ENCODE measurements at places on chromosomes 1 and 21. TPM values are rescaled to one million over a fixed set of nuclear protein-coding genes. Genes with fewer than 3 reads are reported as not detected.
A peak's percentile ranks its signal among the peaks of the same experiment; 100 is the strongest.

TNNT2 gene
- 3.1 TPM for polyA plus RNA-seq

HSPA6 gene
- 0.05 TPM for polyA plus RNA-seq

DNA sequence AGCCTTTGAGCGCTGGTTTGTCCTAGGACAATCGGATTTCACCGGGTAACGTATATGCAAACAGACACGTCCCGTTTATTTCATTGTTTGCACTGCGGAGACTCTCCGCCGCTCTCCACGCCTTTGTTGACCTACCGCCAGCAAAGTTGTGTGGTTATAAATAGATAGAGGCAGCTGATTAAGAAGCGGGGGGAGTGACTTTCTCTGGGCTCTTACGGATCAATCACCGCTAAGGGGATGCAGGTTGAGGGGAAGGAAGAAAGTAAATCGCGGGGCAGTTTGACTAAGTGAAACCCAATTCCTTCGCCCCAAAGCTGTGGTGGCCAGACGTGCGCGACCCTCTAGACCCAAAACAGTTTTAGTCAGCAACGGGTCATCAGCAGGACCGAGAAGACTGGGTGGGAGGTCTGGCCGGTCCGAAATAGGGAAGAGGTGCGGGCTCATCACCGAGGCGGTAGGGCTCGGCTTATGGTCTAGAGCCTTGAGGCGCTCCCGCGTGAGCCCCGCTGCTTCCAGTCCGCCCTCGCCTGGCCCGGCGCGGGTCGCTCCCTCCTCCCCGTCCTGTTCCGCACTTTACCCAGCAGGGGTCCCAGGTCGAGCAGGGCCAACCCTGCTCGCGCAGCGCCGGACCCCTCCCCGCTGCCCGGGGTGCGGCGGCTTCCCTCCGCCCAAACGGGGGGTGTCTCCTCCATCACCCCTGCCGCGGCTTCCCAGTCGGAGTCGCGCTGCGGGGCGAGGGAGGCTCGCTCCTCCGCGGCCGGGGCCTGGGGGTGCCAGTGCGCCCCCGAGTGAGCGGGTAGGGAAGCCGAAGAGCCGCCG lies 120.8 kb upstream of the RRP15 start:
- peak; percentile 43 for DNase-seq

- DNase-seq, result peak; percentile 44
Observed at GRCh38 chr1:37323486-37324377, 150.6 kb upstream of the ZC3H12A start.

CAPN8 gene
- polyA plus RNA-seq, result 0.20 TPM

- DNase-seq, result no peak
Observed at GRCh38 chr1:221908573-221908972, 166.7 kb upstream of the DUSP10 start.

LGR6 gene
- polyA plus RNA-seq, result 1.3 TPM

DNA sequence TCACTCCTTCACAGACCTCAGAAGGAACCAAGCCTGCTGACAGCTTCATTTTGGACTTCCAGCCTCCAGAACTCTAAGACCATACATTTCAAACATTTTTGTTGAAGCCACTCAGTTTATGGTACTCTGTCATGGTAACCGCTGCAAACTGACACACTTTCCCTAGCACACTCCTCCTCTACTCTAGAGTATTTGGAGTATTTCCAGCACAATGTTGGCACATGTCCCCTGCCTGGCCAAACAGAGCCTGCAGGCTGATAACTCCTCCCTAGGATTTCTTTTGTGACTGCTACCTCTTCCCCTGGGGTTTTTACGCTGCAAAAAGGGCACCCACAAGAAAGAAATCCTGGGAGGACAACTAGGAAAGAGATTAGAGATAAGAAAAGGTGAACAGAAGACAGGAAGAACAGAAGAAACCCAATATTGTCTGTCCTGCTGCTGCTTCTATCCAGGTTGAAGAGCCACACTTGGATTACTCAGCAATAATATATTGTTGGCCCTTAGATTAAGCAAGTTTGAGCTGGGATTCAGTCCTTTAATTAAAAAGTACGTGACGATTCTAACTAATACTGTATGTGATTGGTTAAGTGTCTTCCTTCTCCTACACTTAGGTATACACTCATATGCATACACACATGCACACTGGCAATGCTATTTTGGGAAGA lies 844.1 kb downstream of the LTN1 start:
- DNase-seq, result no peak

PRAMEF7 gene
- polyA plus RNA-seq, result not detected

Measured in H1 (cell line).